ENCODE measurements at places on chromosomes 2 and 18.
A peak's percentile ranks its signal among the peaks of the same experiment; 100 is the strongest.

DNA sequence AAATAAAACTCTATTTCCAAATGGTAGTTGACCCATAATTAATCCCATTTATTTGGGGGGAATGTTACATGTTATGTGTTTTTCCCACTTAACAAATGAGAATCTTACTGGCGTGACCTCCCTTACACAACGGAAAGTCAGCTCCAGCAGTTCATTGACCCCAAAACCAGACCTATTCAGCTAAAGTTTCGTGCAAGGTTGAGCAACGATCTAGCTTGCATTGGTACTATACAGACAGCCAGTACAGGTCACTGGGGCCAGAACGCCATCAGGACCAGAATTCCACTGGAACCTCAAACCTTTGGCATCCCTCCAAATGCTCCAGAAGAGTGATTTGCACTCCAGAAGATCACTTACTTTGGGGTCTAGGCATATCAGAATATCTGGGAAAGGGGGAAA, 6.8 kb upstream of the CTAGE1 start:
- no peak for DNase-seq

DNA sequence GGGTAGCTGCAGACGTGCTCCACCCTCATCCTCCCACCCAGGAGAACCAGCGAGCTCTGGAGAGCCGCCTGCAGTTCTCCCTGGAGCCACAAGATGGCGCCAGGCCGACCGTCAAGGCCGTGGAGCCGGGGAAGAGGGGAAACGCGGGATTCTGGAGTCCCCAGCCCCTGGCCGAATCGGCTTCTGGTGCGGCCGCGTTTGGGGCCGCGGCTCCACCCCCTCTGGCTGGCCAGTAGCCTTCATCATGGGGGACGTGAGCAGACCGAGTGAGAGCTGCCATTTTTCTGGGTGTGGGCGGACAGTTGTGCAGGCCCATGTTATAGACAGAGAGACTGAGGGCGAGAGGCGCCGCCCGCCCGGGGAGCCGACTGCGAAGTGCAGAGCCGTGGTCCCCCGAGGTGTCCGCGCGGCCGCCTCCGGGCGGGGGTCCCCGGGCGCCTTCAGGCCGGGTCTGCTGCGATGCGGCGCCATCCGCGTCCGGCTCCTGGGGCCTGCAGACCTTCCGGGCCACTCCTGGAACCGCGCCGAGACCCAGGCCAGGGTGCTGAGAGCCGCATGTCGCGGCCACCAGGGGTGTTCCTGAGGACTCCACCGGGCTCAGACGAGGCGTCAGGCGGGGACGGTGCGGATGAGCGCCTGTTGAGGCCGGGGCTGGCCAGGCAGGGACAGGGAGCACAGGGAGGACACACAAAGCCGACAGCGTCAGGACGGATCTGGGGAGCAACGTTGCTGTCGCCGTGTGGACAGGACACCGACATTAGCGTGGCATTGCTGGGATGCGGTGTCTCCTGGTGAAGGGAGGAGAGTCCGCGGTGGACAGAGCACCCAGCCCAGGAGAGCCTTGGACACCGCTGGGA, 418.2 kb upstream of the HS6ST1 start:
- DNase-seq: peak; percentile 41

DNA sequence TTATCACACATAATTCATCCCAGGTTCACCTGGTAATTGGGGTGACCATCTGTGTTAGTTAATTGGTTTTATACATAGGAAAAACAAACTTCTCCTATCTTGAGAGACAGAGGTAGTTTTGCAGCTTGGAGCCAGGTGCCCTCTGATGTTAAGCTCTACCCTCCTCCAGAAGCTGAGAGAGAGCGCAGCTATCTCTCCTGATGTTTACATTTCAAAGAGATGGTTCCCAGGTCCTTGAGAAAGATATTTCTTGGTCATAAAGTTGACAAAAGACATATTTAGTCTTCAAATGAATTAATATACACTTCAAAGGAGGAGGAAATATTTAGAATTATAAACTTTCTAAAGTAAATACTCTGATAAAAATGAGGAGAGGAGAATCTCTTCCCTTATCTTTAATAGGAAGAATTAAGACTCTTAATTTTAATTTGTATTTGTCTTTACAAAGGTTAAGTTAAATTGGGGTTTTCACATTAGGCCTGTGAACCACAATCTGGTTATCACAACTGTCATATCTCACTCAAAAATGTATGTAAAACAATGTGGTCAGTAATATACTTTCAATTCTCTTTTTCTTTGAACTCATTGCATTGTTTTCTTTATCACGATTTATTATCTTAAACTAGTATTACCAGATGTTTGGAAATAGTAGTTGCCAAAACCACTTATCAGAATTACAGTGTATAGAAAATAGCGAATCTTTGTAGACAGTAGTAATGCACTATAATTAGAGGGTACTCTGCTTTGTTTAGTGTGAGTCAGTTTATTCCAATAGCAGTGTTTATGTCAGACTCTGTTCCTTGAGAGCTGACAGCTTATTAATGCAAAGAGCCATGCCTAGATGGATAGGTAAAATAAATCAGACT, 26.8 kb downstream of the SERPINB4 start:
- DNase-seq: no peak

- no peak for DNase-seq
Measured at GRCh38 chr18:48896875-48897511, 53.8 kb downstream of the SMAD7 start.

GRCh38 chr2:226267516-226268289, 531.9 kb downstream of the IRS1 start:
- no peak for DNase-seq

DNA sequence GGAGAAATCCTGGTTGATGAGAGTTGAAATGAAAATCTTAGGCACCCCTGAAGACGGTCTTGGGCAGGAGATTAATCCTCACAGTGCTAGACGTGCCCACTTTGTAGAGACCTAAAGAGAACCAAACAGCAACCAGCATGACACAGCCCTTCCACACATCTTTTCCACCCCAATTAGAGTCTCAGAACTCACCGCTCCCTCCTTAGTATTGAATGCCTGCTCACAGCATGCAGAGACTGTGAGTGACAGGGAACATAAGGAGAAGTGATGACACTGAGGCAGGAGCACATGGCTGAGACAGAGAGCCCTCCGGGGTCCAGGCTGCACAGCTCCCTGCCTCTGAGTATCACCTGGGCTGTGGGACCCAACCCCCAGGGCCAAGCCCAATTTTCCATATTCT, 367.6 kb downstream of the EIPR1 start:
- DNase-seq: no peak

- no peak for DNase-seq
Measured at GRCh38 chr2:3712831-3713503, 9.6 kb downstream of the DCDC2C start.

DNA sequence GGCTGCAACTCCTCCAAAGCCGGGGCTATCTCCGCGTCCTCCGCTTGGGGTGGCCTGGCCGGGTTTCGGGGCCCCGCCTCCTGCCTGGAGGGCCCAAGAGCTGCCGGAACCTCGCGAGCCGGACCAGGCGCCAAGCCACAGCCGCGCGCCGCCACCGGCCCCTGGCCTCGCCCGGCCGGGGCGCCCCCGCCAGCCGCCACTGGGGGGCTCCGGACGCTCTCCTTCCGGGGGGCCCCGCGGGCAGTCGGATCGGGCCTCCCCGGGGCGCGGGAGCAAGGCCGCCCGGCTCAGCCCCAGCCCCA, 17.4 kb upstream of the HAAO start:
- DNase-seq: no peak

GRCh38 chr2:118374974-118375755, 286.9 kb downstream of the INSIG2 start:
- no peak for DNase-seq

GRCh38 chr18:25237571-25238267, 114.2 kb downstream of the ZNF521 start:
- DNase-seq: no peak

- DNase-seq: no peak
Measured at GRCh38 chr2:187593098-187593497, 38.9 kb upstream of the TFPI start.

DNA sequence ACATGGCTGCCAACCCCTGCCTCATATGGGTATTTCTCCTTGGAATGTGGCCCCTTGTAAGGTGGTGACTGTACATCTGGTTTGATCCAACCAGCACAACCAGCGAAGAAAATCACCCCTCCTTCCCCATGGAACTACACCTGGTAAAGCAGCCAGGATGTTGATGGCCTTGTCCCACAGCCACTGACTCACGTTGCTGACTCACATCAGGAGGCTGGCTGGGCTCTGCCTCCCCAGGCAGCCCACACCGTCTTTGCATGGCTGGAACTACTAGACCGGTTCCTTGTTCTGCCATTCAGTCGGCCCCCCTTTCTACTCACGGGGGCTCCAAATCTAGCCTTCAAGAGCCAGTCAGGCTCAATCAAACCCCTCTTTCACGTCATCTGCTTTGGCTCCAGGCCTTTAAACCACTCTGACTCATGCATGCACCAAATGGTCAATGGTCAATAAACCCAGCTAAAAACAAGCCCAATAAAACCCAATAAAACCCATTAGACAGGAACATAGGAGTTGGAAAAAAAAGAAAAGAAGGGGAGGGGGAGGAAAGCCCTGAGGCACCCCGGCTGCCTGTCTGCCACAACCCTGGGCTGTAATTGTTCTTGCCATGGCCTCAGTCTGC, 114.8 kb downstream of the PLB1 start:
- DNase-seq: no peak

- DNase-seq: no peak
Measured at GRCh38 chr2:3480352-3481010, 38.9 kb downstream of the ADI1 start.

DNA sequence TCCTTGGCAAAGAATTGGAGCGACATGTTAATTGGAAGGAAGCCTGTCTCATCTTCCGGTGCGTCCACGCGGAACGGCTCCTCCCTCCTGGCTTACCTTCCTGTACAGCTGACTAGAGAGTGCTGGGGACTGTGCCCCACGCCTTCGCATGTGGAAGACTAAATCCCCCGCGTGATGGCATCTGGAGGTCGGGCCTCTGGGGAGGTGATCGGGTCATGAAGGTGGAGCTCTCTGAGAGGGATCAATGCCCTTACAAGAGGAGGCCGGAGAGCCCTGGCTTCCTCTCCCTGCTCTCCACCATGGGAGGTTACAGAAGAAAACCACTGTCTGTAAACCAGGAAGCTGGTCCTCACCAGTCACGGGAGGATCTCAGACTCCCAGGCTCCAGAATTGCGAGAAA, 104.1 kb upstream of the OTOS start:
- DNase-seq: no peak

- DNase-seq: no peak
Measured at GRCh38 chr2:138058427-138058826, 94.2 kb downstream of the HNMT start.

DNA sequence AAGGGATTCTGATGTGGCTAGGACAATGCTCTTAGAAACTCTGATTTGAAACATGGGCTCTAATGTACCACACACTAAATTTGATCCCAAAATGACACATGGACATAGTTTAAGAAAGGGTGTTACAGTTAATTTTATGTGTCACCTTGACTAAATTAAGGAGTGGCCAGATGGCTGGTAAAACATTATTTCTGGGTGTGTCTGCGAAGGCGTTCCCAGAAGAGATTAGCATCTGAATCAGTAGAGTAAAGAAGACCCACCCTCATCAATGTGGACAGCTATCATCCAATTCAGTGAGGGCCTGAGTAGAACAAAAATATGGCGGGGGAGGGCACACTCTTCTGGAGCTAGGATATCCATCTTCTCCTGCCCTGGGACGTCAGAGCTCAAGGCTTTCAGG, 283.1 kb upstream of the CHAC2 start:
- no peak for DNase-seq

GRCh38 chr18:23240609-23240930, 105.3 kb downstream of the CABLES1 start:
- DNase-seq: no peak

DNA sequence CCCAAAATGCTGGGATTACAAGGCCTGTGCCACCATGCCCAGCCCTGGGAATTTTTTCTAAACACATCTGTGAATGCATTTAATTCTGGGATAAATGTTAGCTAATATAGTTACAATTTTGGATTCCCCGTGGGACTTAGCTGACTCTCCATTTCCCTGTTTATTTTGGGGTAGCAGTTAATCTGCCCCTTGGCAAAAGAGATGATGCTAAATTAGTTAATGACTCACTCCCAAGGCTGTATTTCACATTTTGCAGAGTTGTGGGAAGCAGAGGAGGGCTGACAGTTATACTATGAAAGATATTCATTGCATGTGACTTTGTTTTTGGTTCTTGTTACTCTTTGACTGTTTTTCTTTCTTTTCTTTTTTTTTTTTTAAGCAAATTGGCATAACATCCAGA, 3.2 kb downstream of the MTHFD2 start:
- no peak for DNase-seq

DNA sequence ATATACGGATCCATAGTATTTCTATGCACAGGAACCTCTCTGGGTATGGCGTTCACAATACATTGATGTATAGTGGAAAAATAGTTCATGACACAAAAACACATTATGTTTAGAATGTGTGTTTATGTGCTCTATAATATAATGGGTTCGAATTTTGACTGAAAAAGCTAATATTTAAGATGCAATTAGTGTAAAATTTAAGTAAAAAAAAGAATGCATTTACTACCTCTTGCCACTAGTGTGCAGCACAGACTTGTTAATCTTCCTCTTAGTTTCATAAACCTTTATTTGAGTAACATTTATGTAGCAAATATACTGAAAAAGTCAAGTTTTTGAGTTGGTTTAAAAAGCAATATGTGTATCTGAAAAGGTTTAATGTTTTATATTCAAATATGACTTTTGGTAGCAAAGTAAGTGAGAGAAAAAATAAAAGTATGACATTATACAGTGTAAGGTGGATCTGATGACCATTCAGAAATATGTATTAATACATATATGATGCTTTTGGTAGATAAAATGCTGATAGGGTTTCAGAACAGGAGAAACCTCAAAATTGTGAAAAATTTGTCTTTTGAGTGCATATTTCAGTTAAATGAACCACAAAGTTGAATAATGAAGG, 49.4 kb downstream of the CCDC102B start:
- DNase-seq: no peak

GRCh38 chr18:63312737-63313395, 6.7 kb downstream of the BCL2 start:
- DNase-seq: no peak
